ENCODE measurements at places on chromosomes 2 and 18.

- DNase-seq = no peak
Observed at GRCh38 chr2:30288561-30288960, 57.2 kb downstream of the LBH start.

- no peak for DNase-seq
Observed at GRCh38 chr2:195613922-195614321, 43.1 kb upstream of the SLC39A10 start.

DNA sequence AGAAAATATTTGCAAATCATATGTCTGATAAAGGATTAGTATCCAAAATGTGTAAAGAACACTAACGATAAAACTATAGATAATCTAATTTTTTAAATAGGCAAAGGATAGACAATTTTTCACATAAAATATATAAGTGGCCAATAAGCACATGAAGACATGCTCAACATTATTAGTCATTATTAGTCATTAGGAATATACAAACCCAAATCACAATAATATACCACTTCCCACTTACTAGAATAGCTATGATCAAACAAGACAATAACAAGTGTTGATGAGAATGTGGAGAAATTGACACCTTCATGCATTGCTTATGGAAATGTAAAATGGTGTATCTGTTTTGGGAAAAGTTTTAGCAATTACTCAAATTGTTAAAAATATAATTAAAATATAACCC is 12.6 kb upstream of the MAP2 start:
- no peak for DNase-seq

DNA sequence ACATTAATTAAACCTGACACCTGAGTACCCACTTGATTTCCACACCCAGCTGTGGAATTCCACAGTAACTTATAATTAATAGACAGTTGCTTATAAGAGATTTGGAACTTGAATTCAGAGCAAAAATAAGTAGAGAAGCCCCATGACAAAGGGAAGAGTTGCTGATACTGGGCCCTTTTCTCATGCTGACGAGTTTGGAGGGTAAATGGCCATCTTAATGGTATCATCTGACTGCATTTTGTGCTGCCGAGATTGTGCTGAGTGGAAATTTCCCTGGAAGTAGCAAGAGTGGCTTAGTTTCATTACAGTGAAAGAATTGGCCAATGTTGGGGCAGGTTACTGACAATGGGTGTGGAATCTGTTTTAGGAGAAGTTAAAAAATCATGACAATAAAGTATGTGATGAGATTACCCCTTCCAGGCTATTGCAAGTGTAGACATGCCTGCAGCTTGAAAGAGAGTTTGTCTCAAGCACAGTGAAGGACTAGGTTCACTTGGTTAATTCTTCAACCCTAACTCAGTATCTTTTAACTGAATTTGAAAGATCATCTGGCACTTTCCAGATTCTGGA is 49.9 kb downstream of the VSNL1 start:
- no peak for DNase-seq

DNA sequence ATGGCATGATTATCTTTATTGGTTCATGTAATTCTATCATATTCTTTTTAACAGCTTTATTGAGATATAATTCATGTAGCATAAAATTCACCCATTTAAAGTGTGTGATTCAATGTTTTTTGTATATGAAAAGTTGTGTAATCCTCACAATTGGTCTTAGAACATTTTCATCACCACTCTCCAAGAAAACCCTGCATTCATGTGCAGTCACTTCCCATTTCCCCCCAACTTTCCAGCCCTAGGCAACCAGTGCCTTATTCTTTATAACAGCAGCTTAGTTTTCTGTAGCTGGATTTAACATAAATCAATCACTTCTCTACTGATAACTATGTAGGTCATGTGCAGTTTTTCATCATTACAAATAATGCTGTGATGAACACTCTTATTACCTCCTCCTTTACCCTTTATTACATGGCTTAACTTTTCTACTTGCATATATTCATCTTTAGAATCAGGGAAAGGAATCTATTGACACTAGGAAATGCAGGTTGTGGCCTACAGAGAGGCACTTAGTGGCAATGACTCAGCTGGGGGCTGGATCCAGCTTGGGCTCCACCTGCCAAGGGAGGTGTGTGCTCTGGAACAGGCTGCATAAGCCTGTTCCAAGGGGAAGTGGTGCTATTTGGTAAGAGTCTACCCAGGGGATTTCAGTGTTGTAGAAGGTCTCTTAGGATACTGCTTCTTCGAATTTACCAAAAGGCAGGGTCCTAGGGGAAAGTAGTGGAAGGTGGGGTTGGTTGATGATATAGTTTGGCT is 89.1 kb downstream of the ETAA1 start:
- DNase-seq = no peak

GRCh38 chr2:38436227-38436664 is 59.2 kb upstream of the ATL2 start:
- no peak for DNase-seq

DNA sequence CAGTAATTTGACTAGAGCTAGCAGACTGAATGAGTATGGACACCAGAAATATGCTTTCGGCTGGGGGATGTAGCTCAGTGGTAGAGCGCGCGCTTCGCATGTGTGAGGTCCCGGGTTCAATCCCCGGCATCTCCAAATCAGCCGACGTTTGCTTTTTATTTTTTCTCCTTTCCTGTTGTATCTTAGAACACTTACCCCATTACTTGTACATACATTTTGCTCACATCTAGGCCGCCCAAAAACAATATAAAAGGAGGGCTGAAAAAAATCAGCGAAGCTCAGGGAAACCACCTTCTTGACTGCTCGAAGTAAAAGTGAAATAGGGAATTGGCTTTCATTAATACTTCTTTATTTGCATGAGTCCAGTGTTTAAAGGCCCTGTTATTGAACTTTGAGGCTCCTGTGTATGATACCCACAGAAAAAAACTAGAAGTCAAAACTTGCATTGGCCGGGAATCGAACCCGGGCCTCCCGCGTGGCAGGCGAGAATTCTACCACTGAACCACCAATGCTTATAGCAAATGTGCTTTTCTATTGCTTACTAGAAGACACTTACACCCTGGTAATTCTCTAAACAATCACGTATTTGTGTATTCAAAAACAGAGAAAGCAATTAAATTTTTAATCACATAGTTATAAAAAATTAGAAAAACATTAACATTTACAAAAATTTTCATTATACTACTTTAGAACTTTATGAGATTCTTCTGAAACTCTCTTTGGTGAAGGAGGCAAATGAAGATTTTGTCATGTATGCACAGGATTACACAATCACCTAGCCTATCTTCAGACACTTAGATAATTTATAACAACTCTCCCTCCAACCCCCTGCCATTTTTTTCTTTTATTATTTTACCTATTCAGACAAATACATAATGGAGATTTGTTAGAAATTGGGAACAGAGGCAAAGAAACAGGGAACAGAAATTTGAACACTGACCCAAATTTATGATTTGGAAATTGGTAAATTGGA is 35.2 kb upstream of the GPD2 start:
- peak; percentile 88 for DNase-seq

GRCh38 chr18:31041271-31042083 is 1.1 kb downstream of the DSC3 start:
- DNase-seq = no peak

GRCh38 chr18:13120983-13121441 is 97.5 kb upstream of the LDLRAD4 start:
- no peak for DNase-seq

- DNase-seq = no peak
Observed at GRCh38 chr2:66041902-66042657, 392.8 kb upstream of the MEIS1 start.

DNA sequence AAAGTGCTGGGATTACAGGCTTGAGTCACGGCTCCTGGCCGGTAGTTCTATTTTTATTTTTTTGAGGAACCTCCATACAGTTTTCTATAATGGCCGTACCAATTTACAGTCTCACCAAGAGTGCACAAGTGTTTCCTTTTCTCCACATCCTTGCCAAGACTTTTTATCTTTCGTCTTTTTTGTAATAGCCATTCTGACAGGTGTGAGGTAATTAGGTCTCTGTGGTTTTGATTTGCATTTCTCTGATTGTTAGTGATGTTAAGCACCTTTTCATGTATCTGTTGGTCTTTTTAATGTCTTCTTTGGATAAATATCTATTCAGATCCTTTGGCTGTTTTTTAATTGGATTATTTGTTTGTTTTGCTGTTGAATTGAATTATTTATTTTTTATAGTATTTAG is 9.3 kb downstream of the ARMC9 start:
- no peak for DNase-seq

DNA sequence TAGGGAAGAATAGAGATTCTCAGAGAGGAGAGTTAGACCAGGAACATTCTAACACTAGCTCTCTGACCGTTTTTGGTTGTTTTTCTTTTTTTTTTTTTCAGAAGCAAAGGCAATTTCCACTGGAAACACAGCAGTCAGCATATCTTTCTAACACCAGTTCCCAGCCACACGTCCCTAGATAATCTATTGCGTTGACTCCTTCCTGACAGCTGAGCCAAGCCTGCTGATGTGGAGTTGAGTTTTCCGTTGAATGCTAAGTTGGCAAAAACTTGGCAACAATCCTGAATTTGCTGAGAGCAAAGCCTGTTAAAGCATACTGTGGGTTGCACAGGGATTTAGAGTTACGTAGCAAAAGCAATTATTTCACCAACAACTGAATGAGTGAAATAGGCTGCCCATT is 19.3 kb downstream of the GAD1 start:
- DNase-seq = no peak

DNA sequence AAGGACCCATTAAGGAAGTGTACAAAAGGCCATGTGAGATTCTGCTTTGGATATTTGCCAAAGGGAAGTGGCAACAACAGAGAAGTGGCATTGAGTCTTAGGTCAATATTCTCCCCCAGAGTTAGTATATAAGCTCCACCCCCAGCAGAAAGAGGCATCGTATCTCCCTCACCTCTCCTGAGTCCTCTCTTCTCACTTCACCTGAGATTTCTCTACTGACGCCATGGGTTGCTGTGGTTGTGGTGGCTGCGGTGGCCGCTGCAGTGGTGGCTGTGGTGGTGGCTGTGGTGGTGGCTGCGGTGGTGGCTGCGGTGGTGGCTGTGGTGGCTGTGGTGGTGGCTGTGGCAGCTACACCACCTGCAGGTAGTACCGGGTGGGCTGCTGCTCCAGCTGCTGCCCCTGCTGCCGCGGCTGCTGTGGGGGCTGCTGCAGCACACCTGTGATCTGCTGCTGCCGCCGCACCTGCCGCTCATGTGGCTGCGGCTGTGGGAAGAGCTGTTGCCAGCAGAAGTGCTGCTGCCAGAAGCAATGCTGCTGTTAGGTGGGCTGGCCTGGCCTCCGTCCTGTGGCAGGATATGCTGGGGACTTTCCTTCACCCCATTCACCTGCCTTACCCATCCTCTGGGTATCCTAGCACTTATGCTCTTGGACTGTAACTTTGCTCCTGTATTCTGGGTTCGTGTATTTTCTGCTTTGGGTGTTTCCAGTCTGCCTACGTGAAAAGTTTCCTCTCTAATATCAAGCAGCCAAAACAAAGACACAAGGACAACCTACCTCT is 5.9 kb downstream of the SCYGR3 start:
- DNase-seq = no peak

- no peak for DNase-seq
Observed at GRCh38 chr18:71597219-71597618, 946.9 kb downstream of the CBLN2 start.

GRCh38 chr2:48144777-48145176 is 238.5 kb upstream of the FBXO11 start:
- DNase-seq = peak; percentile 13

GRCh38 chr2:167331636-167332232 is 443.5 kb downstream of the XIRP2 start:
- peak; percentile 76 for DNase-seq

GRCh38 chr2:60608679-60609078 is 55.2 kb upstream of the BCL11A start:
- no peak for DNase-seq

DNA sequence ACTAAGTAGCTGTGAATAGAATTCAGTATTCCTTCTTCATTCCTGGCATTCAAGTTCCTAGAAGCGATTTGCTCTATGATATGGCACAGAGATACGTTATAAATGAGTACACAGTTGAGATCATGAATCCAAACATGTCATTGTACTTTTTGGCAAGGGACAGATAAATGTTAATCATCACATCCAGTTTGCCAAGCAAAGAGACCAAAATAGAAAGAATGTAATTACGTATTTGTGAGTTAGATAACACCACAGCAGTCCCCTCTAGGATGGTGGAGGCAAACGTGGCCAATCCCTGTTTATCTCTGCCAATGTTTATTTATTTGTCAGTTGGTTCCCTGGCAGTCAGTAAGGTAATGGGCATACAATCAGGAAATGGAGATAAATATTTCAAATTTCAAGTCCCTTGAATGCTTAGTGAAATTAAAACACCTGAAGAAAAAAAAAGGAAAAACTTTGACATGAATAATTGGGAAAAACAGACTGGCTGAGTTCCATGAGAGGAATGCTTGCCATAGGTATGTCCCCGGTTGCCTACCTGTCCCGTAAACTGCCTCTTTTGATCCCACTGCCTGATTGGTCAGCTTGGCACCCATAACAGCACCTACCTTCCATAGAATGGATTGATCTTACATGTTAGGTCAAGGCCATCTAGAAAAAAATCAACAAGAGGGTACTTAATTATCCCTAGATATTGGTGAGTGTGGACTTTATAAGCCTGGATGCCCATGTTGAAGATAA is 451.1 kb upstream of the NETO1 start:
- DNase-seq = no peak

DNA sequence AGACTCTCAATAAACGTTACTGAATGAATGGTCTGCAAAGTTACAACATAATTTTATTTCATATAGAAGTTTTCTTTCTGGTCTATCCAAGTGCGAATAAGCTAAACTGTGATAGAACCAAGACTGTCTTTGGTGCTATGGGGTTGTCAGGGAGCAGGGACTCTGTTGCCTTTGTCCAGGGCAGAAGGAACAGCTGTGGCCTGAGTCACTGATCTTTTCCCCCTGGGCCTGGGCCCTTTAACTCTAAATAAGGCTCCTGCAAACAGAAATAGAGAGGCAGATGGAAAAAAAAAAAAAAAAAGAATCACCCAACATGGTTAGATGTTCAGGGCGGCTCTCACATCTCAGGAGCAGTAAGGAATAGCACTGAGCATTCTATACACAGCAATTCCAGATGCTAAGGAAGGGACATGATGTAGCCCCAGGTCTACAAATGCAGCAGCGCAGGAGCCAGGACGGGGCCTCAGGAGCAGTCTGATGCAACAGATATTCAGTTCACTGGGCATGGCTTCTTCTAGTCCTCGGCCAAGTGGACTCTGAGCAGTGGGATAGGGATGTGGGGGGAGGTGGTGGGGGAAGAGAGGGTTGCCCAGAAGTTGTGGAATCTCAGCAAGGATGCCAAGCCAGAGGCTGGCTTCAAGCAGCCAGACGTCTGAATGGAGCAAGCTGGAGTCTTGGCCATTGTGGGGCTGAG is 247.1 kb upstream of the SIX2 start:
- DNase-seq = no peak

Data from NCI-H2227 treated with DMSO at 0.1 percent for 48 hours (cell line).